ENCODE measurements at places on chromosomes 4 and X.

GRCh38 chr4:41853973-41854372 is 81.3 kb upstream of the TMEM33 start:
- DNase-seq, result no peak

DNA sequence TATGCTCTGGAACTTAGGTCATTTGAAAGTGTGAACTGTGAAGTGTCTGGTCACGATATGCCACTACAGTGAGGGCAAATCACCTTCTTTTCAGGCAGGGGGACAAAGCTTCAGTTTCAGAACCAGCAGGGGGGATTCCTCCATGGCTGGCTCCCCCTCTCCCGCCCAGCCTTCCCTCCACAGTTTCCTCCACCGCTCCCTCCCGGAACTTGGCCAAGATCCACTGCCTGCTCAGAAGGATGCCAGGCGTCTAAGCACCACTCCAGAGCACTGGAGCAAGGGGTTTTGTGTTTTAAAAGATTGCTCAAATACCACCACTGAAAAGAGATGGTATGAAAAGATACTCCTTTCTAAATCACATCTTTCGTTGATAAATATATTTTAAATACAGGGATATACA is 126.9 kb downstream of the ELOVL6 start:
- DNase-seq, result no peak

GRCh38 chr4:164396439-164396838 is 357.5 kb upstream of the SMIM31 start:
- DNase-seq, result no peak

DNA sequence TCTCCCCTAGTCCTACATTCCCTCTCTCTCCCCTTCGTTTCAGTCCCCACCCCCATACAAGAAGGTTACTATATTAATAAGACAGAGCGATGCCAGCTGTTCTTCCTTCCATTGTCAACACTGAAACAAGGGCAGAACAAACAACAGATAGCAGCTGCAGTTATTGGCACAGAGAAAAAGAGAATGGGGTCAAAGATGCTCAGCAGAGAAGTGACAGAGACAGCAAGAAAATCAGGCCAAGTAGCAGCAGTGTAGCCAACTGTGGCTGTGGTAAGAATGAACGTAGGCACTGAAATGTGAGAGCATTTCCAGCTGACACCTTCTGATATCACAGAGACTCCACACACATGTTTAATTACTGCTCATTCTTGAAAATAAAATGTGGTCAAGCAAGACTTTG is 641.8 kb downstream of the FSTL5 start:
- DNase-seq, result no peak

GRCh38 chrX:118545510-118545909 is 49.9 kb downstream of the DOCK11 start:
- no peak for DNase-seq

GRCh38 chr4:169033660-169034059 is 23.6 kb upstream of the CBR4 start:
- no peak for DNase-seq
